ENCODE measurements at places on chromosomes 4 and X.

DNA sequence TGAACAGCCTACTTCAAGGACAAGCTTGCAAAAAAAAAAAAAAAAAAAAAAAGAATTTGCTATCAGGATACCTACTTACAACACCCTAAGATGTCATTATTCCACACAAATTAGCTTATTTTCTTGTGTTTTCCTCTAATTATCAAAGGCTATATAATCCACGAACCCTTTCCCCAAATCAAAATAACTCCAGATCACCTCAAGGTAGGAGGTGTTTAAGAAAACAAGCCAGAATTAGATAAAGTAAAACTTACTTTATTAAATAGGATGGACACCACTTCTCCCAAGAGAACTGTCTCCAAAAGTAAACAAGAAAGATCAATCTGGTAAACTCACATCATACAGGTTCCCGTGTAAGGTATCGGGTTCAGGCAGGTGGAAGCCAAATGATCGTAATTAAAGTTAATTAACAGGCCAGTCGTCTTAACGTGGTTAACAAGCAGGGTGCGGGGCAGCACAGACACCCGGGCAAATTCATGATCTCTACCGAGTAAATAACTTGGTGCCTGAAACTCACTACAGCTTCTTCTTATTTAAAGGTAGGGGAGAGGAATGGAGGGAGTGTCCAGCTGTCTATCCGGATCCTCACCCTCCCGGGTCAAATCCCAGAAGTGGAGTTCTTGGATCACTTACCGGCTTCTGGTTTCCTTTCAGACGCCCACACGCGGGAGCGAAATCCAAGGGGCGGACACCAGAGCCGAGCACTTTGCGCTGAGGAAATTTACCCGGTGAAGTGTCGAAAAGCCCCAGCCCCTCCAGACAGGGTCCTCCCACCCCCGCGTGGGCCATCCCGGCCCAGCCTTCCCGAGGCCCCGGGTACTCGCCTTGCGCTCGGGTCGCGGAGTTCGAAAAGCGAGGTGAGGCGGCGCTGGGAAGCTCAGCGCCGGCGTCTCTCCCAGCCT is 708 bp downstream of the ARAP2 start:
- peak; percentile 70 for DNase-seq

- DNase-seq: no peak
These were observed 123.6 kb downstream of the STAG2 start for GRCh38 chrX:124085063-124085462.

- DNase-seq: no peak
These were observed 140.6 kb upstream of the TENM3 start for GRCh38 chr4:182102576-182102975.

- DNase-seq: peak; percentile 2
These were observed 69.8 kb downstream of the RPS3A start for GRCh38 chr4:151169223-151169622.

DNA sequence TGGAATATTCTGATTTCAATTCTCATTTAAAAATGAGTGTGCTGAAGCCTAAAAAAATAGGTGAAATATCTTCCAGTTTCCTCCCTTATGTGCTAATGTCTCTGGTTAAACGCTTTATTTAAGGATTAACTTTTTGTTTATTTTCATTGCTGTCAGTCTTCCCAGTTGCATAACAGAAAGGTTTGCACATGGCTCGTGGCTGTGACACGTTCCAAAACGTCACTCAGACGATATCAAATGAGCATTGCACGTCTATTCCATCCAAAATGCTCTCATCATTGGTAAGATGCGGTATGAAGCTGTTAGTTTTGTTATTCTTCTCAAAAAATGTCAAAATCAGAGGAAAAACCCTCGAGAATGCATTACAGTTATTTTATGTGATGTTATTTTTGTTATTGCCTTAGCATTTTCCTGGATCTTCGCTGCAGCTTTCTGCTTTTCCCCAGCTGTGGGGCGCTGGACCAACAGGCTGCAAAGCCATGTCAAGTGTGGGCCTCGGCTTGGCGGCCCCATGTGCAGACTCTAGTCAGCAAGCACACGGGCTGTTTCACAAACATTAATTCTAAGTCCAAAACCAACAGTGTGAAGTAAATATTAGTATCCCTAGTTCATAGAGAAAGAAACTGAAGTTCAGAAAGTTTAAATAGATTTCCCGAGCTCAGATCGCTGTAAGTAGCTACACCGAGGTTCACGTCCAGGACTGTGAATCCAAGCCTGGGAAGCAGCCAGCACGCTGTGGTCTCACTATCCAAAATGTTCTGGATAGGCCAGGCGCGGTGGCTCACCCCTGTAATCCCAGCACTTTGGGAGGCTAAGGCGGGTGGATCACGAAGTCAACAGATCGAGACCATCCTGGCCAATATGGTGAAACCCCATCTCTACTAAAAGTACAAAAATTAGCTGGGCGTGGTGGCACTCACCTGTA is 793.4 kb upstream of the FRG1 start:
- no peak for DNase-seq

DNA sequence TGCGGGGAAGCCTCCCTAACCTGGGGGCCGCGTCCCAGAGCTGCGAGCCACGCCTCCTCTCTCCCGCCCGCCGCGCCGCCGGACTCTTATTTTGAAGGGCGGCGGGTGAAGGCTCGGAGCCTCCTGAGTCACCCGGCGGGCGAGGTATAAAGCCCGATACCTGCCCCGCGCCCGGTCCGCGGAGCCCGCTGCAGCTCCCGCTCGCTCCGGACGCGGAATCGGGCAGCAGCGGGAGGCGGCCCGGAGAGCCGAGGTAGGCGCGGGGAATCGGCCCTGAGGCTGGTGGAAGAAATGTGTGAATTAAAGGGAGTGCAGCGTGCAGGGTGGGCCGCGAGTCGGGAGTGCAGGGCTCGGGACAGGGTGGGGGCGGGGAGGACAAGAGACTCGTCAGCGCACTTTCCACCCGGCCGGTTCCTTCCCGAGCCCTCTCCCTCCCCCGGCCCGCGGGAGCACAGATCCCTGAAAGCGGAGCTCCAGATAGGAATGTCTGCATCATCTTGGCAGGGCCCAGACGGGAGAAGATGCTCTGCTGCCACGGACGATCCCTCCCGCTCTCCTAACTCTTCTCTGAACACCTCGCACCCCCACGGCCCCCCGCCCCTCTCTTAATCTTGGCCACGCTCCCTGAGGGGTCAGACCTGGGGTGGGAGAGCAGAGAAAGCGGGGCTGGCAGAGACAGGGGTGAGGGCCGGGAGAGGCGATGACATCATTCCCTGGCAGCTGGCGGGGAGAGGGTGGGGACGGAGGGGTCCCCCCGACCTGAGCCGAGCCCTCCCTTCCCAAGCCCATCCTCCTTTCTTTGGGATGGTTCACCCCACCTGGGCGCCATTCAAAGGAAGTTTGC is 177.9 kb downstream of the CBR4 start:
- peak; percentile 87 for DNase-seq

GRCh38 chrX:136318156-136318555 is 17.4 kb downstream of the ADGRG4 start:
- no peak for DNase-seq

DNA sequence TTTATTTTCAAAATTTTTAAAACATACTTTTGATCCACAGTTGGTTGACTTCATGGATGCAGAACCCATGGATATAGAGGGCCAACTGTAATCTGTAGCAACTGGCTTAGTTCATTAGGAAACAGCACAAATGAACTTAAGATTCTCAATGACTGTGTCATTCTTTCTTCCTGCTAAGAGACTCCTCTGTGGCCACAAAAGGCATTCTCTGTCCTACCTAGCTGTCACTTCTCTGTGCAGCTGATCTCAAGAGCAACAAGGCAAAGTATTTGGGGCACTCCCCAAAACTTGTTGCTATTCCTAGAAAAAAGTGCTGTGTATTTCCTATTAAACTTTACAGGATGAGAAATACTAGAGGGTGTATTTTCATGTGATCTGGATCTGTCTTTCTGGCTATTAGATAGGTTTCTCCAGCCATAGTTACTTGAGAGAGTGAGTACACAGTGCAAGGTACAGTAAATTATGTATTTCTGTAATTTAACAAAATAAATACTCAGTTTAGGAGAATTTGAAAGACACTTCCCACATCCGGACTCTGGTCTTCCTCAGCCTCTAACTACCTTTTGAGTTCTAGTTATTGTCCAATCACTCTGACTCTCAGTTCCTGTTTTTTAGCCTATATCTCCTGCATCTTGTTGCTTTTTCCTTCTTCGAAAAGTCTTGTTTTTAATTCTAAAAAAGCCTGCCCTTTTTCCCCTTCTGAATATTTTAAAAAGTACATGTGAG is 21.8 kb downstream of the TLR2 start:
- DNase-seq: no peak

DNA sequence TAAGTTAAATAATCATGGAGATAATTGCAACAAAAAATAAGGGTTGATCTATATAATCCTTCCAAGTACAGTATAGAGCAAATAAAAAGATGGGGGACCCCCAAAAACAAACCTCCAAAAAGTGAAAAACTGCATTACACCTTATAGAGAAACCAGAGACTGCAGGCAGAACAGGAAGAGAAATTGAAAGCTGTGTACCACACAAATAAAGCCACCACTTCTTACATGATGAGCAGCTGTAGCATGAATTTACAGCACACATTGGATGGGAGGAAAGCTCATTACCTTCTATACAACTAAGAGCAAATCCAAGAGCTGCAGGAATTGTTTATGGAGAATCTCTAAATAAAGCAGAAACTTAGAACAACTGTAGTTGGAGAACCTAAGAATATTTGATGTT is 152.4 kb upstream of the PDE5A start:
- DNase-seq: no peak
